ENCODE measurements at places on chromosomes 11 and 22.

DNA sequence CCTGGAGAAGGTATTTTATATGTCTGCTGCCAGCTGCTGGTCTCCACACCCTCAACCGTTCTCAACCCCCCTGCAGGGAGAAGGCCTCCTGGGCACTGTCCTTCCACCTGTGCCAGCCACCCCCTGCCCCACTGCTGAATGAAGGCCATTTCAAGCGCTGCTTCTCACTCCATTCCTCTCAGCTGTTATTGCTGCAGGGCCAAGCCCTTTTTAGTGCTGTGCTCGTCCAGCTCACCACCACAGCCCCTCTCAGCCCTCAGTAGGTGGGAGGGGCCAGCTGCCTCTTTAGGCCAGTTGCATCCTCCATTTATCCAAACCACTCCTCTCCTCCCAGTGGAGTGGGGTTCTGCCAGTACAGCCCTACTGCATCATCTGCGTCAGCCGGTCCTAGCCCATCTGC lies 1.8 kb upstream of the WBP2NL start:
- DNase-seq: no peak

DNA sequence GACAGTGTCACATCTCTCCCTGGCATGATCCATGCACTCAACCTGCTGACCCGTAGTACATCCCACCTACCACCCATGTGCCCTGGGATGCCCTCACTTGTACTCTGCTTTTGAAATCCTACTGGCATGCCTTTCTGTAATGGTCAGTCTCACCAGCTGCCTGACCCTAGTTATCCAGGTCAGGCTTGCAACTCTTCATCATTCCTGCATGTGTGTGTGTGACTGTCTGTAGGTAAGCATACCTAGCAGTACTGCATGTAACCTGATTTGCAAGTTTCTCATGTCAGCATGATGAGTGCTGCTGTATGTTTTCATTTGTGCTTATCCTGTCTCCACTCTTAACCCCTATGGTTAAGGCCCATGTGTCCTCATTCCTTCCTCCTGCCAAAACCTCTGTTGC lies 202.0 kb upstream of the MTNR1B start:
- DNase-seq: no peak

GRCh38 chr11:119483881-119484371 lies 61.0 kb upstream of the THY1 start:
- DNase-seq: no peak

DNA sequence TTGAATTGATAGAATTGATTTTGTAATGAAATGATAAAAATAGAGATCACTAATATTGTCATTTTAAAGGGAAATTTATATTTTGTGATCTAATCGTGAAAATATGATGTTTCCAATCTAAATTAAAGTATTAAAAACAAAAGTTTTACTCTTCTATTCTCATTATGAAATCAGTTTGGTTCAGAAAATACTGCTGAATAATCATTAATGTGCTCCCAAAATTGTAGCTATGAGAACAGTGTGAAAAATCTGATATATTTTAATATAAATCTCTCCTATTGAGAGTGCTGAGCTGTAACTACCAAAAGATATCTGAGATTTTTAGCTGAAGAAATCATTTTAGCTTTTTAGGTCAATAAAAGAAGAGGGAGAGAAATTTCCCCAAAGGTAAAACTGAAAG lies 287.5 kb upstream of the ANO3 start:
- DNase-seq: no peak

DNA sequence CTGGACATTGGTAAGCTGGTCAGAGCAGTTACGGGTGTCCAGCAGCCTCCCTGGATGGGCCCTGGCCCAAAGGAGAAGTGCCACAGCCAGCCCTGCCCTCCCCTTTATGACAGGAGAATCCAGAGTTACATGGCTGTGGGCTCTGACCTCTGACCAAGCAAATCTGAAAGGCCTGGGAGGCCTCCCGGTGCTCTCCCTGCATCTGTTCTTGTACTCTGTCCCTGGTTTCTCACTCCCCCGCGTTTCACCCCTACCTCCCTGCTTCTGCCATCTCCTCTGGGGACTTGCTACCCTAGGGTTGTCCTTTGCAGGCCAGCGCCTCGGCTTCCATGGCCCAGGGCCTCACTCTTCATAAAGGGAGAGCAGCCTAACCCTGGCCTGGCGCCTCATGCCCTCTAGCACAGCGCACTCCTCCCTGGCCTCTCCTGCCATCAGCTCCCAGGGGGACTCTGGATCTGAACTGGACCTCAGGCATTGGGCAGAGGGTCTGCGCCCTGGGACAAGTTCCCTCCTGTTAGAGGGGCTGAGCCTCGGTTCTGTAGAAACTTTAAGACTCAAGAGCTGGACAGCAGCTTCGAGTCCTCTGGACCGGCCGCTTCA lies 10.7 kb downstream of the PICK1 start:
- DNase-seq: no peak
